Mesenchymal stem cell (in vitro differentiated cells and primary cell): ENCODE measurements at places on chromosomes 6 and 20.
A peak's percentile ranks its signal among the peaks of the same experiment; 100 is the strongest.

DNA sequence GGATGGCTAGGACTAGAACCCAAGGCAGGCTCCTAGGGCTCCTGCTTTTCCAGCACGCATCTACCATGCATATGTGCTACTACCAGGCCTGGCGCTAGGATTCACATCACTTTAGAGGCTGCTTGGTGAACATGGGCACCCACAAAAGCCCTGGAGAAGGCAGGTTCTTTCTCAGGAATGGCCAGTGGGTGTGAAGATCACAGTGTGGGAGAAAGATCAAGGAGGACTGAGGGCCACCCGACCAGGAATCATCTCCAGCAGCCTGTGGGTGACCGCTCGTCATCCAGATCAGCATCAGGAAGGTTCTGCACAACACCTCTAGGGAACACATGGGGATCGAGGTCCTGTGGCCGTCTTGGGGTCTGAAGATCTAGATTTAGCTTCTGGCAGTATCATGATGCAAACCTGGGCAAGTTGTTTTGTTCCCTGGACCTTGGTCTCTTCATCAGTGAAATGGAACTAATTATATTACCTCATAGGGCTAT is 27.3 kb downstream of the SRSF3 start:
- no peak for DNase-seq

DNA sequence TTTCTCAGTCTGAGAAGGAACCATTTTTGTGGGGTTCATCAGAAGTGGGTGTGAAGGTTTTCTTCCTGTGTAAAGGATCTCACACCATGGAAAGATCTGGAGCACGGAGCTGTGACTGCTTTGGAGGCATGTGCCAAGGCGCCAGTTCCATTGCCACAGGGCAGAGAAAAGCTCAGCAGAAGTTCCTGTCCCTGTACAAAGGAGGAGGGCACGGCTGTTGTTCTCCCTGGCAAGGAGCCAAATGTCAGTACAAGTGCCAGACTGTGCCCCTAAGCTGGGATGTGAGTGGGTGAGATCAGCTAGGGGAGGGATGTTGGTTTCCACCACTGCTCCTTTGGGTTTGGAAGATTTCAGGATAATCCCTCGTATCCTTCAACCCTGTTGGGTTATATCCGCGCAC is 117.3 kb downstream of the CRYBG1 start:
- DNase-seq: no peak

GRCh38 chr6:139853302-139853992 is 479.0 kb upstream of the CITED2 start:
- DNase-seq: peak; percentile 70

GRCh38 chr6:113522376-113522775 is 334.8 kb upstream of the MARCKS start:
- DNase-seq: no peak

GRCh38 chr20:17666481-17666880 is 15.6 kb downstream of the RRBP1 start:
- DNase-seq: no peak

- DNase-seq: no peak
Measured at GRCh38 chr6:130223508-130223907, 757 bp upstream of the SAMD3 start.

DNA sequence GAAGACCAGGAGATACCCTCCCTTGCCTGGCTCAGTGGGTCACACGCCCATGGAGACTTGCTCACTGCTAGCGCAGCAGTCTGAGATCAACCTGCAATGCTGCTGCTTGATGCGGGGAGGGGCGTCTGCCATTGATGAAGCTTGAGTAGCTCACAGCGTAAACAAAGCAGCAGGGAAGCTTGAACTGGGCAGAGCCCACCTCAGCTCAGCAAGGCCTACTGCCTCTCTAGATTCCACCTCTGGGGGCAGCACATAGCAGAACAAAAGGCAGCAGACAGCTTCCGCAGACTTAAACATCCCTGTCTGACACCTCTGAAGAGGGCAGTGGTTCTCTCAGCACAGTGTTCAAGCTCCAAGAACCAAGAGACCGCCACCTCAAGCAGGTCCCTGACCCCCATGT is 271.3 kb downstream of the ESR1 start:
- DNase-seq: no peak

DNA sequence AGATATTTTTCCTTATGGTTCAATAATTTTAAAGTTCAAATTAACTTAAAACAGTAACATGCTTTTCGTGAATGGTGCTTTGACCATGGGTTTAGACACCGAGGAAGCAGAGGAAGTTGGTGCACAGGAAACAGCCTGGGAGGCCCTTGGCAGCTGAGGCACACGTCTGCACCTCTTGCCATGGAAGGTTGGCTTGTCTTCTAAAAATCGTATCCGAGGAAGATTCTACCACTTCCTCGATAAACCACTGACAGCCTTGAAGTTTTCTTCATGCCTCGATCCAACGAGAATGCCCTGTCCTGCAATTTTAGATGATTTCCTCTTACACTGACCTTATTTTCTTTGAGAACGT is 12.2 kb downstream of the DLL1 start:
- DNase-seq: no peak
